Fibroblast of lung (primary cell): ENCODE measurements at places on chromosomes 1 and 21.

DNA sequence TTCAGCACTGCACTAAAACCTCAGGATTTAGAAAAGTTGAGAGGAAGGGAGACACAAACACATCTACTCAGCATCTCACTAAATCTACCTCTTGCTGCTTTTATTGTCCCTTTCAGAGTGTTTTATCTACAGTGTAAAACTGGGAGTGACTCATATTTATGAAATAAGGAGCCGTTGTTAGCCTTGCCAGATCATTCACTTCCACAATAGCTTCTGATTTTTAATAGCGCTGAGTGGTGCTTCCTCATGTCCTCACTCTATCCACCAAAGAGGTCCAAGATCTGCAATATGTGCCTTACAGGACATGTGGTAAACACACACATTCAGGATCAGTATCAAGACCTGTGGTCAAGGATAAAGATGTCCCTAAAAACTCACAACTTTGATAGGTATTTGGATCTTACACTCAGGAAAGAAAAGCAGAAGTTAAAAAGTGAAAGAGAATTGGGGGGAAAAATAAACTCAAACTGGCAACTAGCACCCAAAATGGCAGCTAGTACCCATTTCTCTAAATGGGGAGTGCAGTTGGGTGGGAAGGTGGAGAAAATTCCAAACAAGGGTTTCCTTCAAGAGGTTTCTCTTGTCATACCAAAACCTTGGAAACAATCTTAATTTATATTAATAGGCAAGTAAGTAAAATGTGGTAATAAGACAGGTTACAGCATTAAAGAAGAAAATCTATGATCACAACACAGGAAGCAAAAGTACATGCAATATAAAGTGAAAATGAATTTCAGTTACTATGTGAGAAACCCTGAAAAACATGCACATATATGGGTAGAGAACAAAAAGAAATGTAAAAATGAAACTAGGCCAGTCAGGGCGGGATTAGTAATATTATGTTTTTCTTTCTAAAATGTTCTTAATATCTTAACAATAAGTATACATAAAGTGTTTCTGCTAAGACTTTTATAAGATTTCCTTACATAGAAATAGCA is 15.9 kb downstream of the DUSP10 start:
- DNase-seq = peak; percentile 51

DNA sequence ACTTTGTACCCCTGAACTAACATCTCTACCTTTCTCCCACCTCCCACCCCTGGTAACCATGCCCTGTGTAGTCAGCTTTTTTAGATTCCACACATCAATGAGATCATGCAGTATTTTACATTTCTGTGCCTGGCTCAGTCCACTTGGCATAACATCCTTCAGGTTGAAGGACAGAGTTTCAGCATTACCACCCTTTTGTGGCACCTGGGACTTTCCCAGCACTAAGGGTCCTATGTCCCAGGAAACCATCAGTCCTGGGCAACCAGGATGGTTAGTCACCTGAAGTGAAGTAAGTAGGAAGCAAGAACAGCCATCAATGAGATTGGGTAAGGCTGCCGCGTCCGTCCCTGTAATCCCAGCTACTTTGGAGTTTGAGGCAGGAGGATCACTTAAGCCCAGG is 370.6 kb downstream of the SIPA1L2 start:
- no peak for DNase-seq

- peak; percentile 71 for DNase-seq
Measured at GRCh38 chr1:91166106-91166712, 144.4 kb upstream of the ZNF644 start.

- no peak for DNase-seq
Measured at GRCh38 chr1:162712317-162713029, 78.0 kb upstream of the HSD17B7 start.

DNA sequence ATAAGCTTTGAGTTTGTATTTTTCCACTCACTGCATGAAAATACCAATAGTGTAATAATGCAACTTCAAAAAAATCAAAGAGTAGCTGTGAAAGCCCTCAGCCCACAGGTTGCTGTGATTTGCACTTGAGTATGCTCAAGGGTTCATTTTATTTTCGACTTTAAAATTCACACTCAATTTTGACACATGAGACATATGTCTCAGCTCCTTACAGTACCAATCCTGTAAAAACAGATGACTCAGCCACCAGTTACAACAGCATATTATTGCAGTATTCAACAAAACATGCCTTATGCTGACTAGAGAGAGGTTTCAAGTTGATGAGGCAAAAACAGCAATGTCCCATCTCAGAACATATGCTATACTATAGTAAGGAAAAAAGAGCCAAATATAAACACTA is 66.1 kb downstream of the CYYR1 start:
- peak; percentile 85 for DNase-seq

- no peak for DNase-seq
Measured at GRCh38 chr1:53906121-53906520, 12.1 kb downstream of the DIO1 start.

DNA sequence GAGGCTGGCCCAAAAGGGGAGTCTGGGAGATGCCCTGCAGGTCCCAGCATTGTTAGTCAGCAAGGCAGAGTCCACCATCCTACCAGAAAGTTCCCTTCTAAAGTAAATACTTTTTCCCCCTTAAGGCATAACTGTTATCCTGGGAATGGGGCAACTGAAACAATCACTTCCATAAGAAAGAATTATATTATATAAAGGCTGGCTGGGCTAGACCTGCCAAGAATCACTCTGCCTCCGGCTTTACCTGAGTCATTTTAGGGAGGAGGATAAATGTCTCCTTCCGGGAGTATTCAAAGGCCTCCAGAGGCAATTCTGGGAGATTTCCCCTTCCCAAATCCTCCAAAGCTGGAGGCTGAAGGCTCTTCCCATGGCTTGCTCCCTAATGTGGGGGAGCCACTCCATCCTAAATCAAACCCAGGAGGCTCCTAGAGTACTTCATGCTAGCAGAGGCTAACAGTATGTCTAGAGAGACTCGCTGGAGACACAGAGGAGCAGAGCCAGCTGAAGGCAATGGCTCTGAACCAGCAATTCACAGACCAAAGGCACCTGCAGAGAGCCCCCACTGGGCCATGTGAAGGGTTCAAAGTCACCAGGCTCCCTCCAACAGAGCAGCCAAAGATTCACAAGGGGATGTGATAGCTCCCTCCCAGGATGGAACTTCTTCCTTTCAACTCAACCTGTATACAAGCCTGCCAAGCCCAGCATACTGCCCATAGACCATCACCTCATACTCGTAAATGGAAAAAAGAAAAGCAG is 116.0 kb downstream of the ASTN1 start:
- DNase-seq = no peak

DNA sequence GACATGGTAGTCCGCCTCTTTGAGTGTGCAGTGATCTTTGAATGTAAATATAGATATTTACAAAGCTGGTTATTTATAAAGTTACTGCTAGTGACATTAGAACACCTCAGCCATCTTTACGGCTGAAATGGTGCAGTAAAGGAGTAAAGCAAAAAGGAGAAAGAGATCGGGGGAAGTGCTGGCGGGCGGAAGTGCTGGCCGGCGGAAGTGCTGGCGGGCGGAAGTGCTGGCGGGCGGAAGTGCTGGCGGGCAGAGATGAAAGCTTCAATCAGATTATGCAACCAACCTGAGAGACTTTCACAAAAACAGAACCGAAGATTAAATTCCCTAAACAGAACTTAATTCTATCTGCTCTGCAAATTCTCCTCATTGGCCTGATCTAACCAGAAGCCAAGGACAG is 1.4 kb upstream of the OR14A16 start:
- no peak for DNase-seq

DNA sequence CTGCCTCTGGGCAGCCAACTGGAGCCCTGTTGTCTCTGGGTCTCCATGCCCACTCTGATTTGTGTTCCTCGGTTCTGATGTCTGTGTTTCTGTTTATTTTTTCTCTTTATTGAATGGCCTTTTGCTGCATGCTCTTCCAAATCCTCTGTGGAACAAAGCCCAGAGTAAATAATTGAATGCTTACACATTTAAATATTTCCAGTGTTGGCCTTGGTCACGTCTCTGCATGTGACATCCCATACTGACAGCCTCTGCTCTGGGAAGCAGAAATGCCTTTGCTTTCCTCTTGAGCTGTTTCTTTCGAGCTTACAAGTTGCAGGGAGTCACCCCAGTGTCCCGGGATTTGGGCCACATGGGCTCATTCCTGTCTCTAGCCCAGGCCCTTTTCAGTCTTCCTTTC is 267.9 kb downstream of the PTPRU start:
- DNase-seq = no peak

GRCh38 chr1:95222629-95223028 is 11.4 kb upstream of the RWDD3 start:
- DNase-seq = no peak

GRCh38 chr1:76595024-76595423 is 272.3 kb upstream of the ST6GALNAC5 start:
- DNase-seq = no peak

DNA sequence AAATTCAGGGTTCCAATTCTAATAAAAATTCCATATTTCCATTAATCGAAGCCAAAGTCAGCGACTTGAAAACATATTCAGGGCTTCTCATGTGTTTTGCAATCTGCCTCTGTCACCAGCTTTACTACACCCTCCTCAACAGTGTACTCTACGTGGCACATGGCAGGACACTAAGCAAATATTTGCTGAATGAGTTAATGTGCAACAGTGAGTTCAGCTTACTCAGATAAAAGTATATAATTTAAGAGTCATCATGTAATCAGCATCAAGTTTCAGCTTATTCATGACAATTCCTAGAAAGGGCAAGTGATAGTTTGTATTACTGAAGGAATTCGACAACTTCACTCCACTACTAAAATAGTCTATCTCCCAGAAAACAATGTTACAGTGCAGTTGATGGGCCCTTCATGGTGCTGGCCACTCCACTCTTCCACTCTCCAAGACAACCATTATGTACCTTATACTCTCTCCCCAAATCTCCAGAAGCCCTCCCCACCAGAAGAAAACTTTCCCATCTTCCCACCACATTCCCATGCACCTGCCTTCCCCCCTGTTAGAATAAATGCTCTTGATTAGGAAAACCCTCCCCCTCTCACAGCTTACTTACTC is 97.3 kb downstream of the TTLL7 start:
- DNase-seq = peak; percentile 91

- DNase-seq = peak; percentile 33
Measured at GRCh38 chr1:169933984-169934725, 40.5 kb upstream of the SCYL3 start.

GRCh38 chr21:43352568-43353281 is 74.2 kb downstream of the SIK1 start:
- no peak for DNase-seq

DNA sequence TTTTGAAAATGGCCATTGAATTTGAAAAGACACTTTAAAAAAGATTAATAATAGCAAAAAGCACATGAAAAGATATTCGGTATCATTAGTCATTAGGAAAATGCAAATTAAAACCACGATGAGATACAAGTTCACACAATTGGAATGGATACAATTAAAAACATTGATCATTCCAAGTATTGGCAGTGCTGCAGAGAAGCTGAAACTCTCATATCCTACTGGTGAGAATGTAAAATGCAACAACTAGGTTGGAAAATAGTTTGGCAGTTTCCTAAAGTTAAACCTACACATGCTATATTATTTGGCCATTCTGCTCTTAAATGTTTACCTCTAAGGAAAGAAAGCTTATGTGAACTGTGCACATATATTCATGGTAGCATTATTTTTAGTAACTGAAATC is 838.7 kb upstream of the PRMT6 start:
- no peak for DNase-seq

GRCh38 chr1:119778886-119779560 is 10.3 kb upstream of the HMGCS2 start:
- DNase-seq = no peak

- peak; percentile 17 for DNase-seq
Measured at GRCh38 chr1:151516031-151516511, 4.9 kb downstream of the CGN start.

DNA sequence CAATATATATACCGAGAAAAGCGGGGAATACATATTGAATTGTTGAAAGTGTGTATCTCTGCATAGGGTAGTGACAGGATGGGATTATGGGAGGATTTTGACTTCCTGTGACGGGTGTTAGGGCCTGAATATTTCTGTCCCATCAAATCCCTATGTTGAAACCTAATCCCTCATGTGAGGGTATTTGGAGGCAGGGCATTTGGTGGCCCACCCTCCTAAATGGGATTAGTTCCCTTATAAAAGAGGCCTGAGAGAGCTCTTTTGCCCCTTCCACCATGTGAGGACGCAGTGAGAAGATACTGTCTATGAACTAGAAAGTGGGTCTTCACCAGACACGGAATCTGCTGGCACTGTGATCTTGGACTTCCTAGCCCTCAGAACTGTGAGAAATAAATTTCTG is 137.3 kb downstream of the ZSCAN20 start:
- no peak for DNase-seq

DNA sequence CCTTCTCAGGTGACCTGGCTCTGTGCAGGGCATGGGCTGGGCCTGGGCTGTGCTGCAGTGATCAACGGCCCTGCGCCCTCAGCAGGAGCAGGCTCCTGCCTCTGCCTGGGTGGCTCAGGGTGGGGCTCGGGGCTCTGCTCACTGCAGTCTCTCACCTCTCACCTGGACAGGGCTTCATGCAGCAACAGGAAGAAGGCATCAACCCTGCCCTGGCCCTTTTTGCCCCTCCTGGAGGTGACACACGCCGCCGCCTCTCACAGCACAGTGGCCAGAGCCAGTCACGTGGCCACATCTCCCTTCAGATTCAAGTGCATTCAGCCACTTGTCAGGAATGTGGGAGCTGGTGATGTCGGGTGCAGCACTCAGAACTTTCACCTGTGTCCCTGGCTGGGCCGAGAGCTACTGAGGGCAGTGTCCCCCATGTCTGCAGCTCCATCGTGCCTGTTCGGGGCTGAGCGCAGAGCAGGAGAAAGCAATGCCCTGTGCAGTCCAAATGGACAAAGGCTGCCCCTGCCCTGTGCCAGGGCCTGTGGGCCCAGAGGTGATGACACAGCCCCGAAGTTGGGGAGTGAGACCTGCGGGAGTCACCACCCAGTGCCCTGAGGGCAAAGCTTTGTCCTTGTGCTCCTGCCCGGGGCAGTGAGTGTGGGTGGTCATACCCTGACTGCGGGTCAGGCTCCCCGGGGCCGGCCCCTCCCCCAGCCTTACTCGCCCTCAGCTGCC is 314.0 kb downstream of the PTPRU start:
- DNase-seq = no peak

GRCh38 chr1:13943055-13943454 is 243.1 kb downstream of the PRDM2 start:
- DNase-seq = no peak

- no peak for DNase-seq
Measured at GRCh38 chr1:211909395-211909794, 78.8 kb upstream of the LPGAT1 start.

- DNase-seq = peak; percentile 52
Measured at GRCh38 chr1:217333939-217334338, 297.0 kb downstream of the GPATCH2 start.

- DNase-seq = no peak
Measured at GRCh38 chr1:234920136-234920842, 208.3 kb downstream of the TOMM20 start.

DNA sequence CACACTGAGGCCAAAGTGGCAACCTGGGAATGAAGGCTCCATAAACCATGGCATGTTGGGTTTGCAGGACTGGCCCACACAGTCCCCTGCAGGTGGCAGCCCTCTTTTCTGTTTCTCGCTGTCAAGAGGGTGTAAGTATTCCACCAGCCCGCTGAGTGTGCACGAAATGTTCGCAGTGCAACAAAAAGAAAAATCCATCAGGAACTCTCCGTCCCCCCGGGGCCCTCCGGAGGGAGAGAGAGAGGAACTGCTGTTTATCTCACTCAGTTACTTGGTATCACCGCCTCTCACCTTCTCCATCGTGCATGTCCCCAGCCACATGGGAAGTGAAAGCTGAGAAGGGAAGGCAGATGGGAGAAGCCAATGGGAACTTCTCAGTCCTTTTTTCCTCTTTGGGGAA is 38.3 kb downstream of the NCF2 start:
- DNase-seq = no peak

- peak; percentile 0 for DNase-seq
Measured at GRCh38 chr1:70966018-70966638, 81.5 kb downstream of the PTGER3 start.
